ENCODE measurements at places on chromosomes 12 and 14.
A peak's percentile ranks its signal among the peaks of the same experiment; 100 is the strongest.

- no peak for DNase-seq
Measured at GRCh38 chr12:73076760-73077159, 804.6 kb downstream of the TRHDE start.

DNA sequence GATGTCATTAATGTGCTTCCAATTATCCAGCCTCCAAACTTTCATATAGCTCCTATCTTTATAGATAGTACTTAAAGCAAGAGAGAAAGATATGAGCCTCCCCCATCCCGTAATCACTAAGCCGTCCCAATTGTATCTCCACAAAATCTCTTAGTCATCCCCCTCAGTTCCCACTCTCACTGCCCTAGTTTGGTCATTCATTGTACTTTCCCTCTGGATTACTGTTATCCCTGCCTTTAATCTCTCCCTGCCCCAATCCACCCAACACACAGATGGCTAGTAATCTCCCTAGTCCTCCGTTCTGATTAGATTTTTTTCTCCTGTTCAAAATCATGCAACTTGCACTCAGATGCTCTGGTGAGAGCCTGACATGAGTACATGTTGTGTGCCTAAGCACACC, 5.4 kb upstream of the BCAT1 start:
- DNase-seq: no peak

- no peak for DNase-seq
Measured at GRCh38 chr14:65940056-65940735, 527.7 kb downstream of the FUT8 start.

GRCh38 chr14:104545151-104545941, 34.2 kb upstream of the C14orf180 start:
- DNase-seq: no peak

GRCh38 chr12:91072931-91073330, 15.1 kb upstream of the KERA start:
- no peak for DNase-seq

GRCh38 chr14:67166450-67166853, 22.8 kb upstream of the GARIN2 start:
- no peak for DNase-seq

DNA sequence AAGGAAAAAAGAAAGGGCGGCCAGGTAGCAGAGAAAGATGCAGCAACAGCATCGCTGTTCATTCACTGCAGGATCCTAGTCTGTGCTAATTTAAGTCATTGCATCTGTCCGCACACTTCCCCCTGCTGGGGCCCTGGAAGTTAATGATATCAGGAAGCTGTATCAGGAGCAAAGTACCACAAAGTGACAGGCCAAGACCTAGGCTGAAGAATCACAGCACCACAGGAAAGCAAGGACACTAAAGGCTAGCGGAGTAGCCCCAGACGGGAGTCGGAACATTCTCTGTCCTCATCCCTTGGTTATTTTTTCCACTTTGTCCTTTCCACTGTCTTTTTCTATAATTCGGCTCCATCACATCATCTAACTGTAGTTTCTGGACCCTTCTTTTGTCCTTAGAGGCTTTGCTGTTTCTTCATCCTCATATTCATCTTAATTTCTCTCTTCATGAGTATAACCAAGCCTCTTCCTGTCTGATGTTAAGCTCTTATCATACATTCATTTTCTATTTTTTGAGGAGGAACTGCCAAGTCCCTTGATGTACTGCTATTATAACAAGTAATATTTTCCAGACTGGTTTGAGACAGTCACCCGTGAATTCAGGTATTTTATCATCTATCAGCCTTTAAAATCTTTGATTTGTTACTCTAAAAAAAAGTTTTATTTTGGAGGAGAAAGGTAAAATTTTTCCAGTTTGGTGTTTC, 28.3 kb downstream of the DUSP16 start:
- DNase-seq: no peak

GRCh38 chr14:78959674-78960264, 789.6 kb downstream of the NRXN3 start:
- peak; percentile 25 for DNase-seq

GRCh38 chr12:93980711-93981110, 167.7 kb upstream of the PLXNC1 start:
- no peak for DNase-seq

DNA sequence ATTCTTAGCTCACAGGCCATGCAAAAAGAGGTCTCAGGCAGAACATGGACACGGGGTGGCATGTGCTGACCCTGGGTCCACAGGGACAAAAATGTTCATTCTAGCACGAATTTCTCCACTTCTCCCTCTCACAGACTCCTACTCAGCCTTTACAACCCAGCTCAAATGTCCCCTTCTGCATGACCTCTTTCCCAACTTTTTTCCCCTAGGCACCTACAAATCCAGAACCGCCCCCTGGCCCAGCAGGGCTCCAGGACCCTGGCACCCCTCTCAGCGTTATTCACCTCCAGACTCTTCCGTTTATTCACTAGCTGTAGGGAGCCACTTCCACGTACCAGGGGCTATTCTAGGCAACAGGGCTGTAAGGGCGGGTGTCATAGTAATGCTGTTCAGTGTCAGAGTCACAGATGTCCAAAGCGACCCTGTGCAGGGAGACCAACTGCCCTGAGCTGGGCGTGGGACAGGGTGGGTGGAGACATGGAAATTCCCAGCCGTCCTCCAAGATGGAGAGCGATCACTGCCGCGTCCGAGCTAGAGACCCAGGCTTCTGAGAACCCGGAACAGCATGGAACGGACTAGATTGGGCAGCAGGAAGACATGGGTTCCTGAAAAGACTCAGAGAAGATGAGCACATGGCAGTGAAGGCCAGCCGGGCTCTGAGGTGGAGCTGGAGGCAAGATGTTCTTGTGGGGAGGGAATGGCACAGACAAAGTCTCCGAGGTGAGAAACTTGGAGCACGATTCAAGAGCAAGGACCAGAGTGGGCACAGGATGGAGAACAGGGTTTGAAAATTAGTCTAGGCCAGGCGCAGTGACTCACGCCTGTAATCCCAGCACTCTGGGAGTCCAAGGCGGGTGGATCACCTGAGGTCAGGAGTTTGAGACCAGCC, 274.9 kb upstream of the RTL1 start:
- no peak for DNase-seq

DNA sequence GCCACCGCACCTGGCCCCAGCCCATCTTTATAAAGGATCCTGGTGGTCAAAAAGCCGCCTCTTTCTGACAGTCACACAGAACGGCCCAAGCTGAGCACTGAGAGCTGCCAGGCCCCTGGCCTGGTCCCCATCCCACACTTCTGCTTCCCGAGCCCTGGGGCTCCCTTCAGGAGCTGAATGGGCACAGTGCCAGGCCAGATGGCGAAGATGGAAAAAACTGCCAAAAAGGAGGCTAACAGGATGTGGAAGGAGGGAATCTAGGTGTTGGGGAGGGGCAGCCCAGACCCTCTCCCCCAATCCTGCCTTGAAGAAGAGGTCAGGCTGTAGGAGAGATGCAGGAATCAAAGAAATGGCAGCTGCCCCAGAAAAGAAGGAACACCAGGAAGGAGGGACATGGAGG, 5.0 kb downstream of the LPAR5 start:
- DNase-seq: no peak

DNA sequence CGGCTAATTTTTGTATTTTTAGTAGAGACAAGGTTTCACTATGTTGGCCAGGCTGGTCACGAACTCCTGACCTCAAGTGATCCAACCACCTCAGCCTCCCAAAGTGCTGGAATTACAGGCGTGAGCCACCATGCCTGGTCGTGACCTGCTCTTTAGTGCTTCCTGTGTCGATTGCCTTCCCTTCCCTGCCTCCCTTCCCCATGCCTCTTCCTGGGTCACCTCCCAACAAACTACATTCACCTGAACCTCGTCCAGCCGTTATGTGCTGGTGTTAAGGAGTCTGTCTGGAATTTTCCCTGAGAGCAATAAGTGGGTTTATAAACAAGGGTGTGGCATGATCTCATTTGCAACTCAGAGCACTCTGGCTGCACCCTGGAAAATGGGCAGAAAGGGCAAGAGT, 32.1 kb upstream of the C12orf76 start:
- DNase-seq: no peak

DNA sequence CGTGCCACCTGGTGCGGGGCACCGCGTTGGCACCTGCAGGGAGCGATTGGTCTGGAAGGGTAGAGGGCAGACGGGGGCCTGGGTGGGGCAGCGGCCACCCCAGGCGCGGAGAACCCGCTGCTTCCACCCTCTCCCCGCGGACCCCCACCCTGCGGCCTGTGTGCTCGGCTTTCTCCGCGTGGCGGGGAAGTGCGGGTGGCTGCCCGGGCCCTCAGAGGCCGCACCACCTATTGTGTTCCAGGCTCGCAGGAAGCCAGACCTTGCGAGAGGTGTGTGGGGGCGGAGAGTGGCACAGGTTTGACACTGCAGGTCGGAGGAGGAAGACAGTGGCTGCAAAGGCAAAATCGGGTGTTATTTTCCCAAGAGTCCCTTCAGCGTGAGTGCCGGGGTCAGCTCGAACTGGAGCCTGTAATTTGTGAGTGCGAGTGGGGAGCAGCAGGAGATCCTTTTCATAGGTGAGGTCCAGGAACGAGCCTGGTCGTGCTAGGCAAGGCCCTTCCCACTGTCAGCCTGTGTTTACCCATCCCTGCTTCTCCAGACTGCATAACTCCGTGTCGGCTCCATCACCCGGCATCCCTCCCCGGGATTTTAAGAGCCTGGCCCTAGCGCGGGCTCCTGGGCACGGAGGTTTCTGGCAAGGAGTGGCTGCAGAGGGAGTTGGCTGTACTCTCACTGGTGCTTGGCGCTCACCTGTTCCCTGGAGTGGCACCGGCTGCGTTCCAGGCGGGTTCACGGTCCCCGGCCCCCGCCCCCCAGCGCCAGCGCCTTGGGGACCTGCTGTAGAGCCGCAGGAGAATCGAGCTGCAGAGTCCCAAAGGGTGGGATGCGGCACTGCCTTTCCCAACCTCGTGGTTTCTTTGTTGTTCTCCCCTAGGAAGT, 935 bp downstream of the TBC1D30 start:
- DNase-seq: no peak

DNA sequence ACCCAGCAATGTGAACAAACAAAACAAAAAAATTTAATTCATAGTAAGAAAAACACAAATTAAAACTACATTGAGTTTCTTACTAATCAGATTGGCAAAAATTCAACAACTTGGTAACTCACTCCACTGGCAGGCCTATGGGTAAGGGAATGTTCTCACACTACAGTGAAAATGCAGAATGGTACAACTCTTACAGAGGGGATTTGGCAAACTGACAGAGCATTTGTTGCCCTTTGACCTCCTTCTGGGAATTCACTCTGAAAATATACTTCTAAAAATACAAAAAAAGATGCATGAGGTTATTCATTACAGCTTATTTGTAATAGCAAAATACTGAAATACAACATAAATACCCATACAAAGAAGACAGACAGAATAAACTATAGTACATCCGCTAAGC, 32.8 kb downstream of the ABCD2 start:
- DNase-seq: no peak

DNA sequence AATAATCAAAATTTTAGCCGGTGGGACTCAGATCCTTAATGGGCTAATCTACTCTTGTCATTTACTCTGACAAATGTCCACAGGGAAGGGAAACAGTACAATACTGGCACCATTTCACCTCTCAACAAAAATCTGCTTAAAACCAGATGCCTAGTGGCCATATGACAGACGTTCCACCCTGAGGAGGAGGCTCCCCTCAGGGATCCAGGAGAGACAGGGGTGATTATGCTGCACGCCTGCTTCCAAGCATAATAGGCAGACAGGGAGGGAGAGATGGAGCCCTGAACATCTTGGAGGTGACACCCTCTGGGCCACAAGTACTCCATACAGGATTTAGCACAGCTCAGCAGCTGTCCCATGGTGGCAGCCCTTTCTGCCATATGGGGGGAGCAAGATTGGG, 24.8 kb upstream of the AKAP6 start:
- no peak for DNase-seq

DNA sequence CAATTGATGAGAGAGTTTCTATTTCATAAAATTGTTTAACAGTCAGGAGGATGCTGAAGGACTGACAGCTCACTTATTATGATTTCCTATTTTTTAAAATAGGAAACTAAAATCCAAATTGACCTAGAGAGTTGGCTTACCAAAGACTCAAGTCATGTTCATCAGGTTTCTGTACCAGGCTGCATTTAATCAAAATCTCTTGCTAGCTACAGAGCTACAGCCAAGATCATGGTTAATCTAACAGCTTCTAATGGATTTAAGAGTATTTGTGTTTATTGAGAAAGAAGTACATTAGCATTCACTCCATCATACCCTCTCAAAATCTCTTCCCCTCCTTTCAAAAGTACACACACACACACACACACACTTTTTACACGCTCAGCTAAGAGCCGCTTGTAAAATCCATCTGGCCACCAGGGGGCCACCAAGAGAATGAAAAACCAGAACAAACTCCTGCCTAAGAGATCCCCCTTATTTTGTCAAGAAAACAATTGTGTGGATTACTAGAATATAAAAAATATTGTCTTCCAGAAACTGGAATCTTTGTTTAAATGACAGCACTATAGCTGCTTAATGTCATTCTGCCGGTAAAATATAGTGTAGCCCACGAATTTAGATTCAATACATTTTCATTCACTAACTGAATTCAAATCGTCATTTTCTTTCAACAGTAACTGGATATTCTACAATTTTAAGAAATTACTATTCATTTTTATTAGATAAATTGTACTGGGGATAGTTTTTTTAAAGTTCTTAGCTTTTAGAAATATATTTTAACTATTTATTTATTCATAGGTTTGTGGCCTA, 334.0 kb downstream of the BTG1 start:
- DNase-seq: peak; percentile 70

DNA sequence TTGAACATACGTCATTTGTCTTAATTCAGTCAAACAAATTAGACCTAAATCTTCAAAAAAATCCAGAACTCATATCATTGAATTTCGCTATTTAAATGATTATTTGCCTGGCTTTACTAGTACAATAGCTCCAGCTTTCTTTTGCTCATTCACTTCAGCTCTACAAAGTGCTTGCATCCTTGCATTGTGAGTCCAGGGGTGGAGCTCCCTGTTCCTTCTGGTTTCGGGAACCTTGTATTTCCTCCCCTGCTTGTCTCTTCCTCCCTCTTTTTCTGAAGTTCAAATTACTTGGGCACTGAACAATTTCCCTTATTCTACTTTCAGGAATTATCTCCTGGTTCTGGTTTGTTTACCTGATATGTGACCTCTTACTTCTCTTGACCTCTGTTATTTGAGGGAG, 58.1 kb upstream of the KITLG start:
- no peak for DNase-seq

GRCh38 chr14:22403296-22403695, 185.7 kb downstream of the DAD1 start:
- no peak for DNase-seq
